ENCODE measurements at places on chromosomes 2 and 18.

GRCh38 chr2:46448641-46449040 is 30.7 kb upstream of the TMEM247 start:
- DNase-seq, result no peak

GRCh38 chr2:127105656-127106456 is 1.1 kb downstream of the BIN1 start:
- DNase-seq, result no peak

DNA sequence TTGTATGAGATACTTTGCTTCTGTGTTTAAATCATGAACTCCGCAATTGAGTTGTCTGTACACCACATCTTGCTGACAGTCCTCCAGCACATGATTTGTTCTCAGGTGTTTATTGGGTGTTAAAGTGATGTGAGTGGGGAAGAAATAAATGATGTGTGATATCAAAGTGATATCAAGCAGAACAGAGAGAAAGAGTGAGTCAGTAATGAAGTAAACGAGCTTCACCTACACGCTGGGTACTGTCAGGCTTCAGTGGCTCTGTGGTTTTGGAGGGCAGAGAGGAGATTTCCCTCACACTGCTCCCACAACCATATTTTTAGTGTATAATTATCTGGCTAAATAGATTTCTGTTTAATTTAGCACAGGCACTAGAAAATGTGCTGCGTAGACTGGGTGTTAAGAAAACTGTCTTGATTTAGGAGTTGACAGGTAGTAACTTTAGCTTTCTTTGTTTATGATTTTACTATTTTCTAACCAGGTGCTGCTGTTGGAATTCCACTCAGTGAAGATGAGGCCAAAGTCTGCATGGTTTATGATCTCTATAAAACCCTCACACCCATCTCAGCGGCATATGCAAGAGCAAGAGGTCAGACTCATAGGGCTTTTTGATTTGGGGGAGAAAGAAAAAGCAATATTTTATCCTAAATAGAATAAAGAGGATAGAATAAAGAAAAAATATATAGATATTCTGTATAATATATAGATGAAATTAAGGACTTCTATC is 21.2 kb downstream of the ATIC start:
- DNase-seq, result no peak

- DNase-seq, result no peak
These were observed 979.2 kb downstream of the CNTNAP5 start for GRCh38 chr2:125004106-125004800.

DNA sequence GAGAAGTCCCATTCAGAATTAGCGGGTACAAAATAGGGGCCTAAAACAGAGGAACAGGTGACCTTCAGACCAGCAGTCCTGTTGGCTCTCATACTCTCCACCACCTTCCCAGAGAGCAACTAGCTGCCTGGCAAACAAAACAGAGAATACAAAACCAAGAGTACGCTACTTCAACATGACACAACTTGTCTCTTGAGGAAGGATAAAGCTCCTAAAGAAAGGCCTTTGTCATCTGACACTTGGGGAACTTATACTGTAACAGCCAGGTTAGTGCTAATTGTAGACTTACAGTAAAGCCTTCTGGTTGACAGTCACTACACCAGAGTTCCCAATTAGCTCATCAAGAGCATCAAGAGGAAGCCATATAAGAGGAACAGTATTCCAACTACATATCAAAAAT is 282.1 kb upstream of the NT5C1B start:
- DNase-seq, result no peak

- DNase-seq, result no peak
These were observed 347.9 kb downstream of the ADCYAP1 start for GRCh38 chr18:1252534-1252933.

DNA sequence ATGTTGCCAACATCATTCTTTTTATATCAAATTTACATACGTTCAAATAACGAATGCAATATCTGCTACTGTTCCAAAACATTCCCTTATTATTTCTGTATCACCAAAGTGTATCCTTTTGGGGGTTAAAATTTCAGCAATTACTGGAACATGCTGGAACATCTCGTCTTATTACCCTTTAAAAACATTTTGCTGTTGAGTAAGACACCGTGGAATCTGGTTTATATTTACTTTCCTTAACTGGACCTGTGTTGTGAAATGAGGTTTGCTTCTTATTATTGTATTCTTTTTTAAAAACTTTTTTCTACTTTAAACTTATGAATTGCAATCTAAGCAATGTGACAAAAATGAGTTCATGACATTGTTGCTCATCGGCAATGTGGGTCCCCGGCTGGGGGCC is 87.4 kb upstream of the PTPRM start:
- DNase-seq, result no peak

DNA sequence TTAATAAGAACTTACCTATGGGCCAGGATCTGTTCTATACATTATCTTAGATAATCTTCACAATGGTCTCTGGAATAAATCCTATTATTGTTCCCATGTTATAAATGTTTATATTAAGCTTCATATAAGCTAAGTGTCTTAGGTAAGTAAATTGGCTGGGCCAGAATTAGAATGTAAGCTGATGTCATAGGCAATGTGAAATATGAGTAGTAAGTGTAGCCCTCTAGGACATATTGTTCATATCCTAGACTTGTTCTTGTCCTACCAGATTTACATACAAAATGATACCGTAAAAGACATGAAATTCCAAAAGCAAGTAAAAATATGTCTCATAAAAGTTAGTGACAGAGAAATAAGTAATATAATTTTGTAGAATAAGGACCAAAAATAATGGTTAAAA is 89.9 kb downstream of the CDH19 start:
- no peak for DNase-seq

- DNase-seq, result no peak
These were observed 5.5 kb downstream of the APLF start for GRCh38 chr2:68472796-68473414.

DNA sequence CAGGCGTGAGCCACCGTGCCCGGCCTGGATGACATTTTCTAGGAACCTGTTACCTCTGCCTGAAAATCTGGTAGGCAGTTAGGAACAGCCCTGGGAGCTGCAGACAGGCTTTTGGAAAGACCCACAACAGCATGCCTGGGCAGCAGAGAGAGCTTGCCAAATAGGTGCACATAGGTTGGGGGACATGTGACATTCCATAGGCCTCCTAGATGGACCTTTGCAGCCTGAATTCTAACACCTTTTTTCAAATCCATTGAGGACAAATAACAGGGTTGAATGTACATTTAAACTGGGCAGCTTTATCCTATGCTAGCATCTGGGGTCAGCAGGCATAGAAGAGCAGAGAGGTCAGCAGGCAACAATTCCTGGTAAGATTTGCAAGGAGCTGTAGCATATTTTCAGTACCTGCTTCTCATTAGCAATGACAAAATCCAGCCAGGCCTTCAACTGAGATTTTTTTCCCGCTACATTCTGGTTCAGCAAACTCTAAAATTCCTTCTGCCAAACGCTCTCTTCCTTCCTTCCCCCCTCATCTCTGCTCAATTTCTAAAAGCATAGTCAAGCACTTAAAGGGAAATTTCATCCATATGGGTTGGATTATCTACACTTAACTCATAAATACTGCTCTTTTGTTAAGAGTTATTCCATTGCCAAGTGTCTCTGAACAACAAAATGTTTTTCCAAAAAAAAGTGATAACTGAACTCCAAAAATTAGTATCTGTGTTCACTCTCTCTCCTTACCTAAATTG is 75.2 kb downstream of the SOWAHC start:
- DNase-seq, result no peak

- DNase-seq, result no peak
These were observed 190.6 kb downstream of the CTIF start for GRCh38 chr18:48729404-48729803.

DNA sequence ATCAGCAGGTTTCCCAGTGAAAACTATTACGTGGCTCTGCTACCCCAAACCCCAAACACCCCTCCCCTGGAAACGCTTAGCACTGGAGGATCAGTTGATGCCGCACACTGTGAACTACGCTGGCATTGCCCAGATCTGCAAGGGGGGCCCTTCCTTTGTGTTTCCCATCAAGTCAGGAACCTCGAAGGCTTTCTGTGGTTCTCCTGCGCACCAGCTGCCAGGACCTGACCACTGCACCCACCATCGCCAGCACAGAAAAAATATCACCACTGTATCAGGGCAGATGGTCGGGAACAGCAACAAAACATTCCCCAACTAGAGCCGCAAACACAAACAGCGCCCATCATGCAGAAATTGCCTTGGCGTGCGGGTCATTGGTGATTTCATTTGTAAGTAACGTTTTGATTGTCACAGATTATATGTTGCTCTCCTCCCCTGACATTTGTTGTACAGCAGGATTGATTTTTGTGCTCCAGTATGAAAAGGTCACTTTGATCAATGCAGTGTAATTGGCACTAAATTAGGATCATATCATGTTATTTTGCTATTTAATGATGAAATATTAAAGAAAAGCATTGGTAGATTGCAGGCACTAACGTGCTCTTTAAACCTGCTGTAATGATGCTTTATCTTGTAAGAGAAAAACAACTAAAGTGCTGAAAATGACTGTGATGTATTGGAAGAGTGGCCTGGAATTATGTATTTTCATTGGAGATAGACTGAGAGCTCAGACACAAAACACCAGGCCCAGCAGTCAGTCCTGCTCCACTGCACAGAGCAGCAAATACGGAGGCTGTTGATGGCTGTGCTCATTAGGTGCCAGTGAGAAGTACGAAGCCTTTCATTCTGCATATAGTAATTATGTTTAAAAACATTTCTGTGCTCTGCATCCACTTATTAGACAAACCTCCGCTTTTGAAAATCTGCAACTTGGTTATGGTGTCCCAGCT is 833.2 kb upstream of the SALL3 start:
- DNase-seq, result no peak

DNA sequence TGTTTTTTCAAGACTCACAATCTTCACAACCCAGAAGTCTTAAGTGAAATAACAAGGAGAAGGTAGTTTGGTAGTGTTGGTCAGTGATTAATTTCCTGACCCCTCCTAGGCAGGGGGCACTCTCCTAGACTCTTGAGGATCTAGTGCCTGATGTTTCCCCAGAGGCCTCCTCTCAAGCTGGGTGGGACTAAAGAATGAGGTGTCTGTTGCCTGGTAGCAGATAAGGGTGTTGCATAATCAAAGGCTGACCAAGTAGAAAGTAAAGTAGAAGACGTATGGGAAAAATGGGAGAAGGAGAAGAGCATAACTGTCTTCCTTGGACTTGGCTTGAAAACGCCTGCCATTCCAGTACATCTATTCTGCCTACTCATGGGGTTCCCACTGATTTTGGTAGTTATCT is 37.8 kb downstream of the VIT start:
- no peak for DNase-seq

DNA sequence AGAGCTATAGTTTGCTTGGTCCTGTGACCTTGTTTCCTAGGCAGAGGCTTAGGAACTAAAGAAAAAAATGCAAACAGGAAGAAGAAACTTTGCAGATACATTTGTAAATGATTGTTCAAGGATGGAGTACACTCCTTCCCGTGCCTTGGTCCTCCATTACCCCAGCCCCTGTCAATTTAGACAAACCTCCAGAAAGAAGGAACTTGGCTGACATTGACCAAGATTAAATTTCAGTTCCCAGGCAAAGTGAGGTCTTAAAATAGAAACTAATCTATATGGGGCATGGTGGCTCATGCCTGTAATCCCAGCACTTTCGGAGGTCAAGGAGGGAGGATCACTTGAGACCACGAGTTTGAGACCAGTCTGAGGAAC is 179.9 kb upstream of the FN1 start:
- no peak for DNase-seq

DNA sequence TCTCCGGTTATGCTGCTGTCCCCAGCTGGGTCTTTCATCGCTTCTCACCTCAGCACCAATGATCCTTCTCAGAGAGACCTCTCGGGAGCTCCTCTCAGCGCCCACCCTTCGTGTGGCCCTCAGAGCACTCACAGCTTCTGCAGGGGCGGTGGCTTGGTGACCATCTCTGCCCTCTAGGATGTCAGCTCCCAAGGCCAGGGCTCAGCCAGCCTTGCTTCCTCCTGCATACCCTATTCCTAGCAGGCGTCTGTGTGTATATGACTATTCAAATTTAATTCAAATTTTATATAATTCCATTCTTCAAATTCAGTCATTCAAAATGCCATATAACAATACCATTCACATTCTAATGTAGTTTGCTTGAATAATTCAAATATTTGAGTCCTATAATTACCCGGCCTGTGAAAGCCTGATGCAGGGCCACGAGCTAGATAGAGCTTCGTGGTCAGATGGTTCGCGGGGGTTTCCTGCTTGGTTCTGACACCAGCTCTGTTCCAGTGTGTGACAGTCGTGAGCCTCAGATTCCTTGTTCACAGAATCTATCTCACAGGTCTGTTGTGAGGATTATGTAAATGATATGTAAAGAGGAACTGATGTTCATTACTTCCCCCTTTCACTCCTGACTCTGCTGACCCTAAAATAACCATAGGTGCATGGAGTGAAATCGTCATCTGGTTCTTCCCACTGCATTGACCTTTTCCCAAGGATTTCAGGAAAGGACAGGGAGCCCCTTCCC is 94.0 kb upstream of the CNGA3 start:
- DNase-seq, result no peak

DNA sequence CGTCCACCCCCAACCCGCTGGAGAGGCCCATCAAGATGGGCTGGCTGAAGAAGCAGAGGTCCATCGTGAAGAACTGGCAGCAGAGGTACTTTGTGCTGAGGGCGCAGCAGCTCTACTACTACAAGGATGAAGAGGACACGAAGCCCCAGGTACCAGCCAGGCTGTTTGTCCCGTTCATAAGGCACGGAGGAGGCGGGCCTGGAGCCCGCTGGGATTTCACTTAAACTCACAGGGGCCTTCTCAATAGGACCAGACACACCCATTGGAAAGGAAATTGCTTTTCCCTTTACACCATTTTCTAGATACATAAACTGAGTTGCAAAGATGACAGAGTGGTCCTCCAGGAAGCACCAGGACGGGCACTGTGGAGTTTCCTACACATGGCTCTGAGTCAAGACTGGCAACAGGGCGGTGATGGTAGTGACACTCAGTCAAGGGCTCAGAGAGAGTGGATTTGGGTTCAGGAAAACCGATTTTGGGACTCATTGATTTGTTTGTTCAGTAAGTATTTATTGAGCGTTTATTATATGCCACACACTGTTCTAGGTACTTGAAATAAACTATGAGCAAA is 40.7 kb downstream of the ARHGAP25 start:
- no peak for DNase-seq

DNA sequence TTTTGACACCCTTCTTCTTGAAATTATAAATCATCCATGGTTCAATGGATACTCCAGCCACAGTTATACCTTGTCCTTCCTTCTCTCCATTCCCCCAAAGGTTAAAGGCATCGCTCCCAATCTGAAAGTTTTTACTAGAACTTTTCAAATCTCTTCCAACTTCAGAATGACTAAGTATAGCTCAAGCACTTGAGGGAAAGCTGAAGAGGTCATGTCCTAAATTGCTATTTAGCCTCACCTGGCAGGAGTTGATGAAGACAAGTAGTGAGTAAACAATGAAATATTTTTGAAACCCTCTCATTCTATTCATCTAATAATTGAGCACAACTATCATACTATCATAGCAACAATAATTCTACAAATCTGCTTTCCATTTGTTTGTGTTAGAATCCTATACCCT is 167.8 kb downstream of the HNMT start:
- no peak for DNase-seq

Measured in natural killer cell treated with Interleukin-12 subunit alpha and Interleukin-12 subunit beta and Interleukin-15 and Interleukin-18, amount 100 ng/mL, for 72 hours (primary cell).